ENCODE measurements at places on chromosomes 2 and 18.
A peak's percentile ranks its signal among the peaks of the same experiment; 100 is the strongest.

DNA sequence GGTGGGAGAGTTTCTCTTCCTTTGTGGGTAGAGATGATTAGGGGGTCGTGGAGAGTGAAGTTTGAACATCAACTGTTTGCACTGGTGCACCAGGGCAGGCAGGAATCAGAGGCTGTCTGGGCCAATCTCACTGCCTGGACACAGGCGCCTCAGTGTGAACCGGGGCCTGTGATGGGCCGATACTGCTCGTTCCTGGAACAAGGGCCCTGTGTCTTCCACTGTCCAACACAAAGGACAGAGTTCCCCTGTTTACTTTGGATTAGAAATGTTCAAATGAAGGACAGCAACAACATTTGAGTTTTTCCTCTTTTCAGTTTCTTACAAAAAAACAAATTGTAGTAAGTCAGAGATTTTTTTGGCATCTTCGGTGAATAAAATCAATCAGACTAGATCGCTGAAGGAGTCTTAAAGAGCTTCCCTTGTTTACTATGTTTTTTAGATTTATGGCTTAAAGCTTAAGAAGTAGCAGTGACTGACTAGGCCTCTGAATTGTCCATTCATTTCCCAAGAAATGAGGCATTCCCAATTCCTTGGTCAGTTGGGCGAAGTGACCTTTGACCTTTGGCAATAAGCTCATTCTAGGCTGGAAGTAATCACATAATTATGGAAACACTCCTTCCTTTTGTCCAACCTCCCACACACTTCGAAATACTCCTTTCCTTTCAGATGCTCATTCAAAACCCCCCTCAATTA, 11.6 kb upstream of the TGFA start:
- DNase-seq, result no peak

GRCh38 chr18:79818631-79819030, 20.9 kb downstream of the KCNG2 start:
- no peak for DNase-seq

DNA sequence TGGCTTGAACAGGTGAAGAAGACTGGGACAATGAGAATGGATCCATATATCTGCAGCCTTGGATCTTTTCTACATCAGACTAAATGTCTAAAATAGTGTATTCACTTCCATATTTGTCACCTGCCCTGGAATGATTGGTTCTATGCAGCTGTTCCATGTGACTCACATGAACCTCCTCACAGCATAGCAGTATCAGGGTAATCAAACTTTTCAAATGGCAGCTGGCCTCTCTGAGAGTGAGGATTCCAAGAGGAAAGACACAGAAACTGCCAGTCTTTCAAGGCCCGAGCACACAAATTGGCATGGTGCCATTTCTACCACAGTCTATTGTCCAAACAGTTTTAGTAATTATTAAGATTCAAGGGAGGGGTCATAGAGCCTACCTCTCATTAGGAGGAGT, 859.3 kb downstream of the BCL11A start:
- DNase-seq, result no peak

GRCh38 chr18:54480616-54481015, 110.4 kb upstream of the DYNAP start:
- DNase-seq, result no peak

GRCh38 chr2:61419570-61419969, 51.3 kb downstream of the USP34 start:
- no peak for DNase-seq

GRCh38 chr2:69554981-69555380, 88.6 kb downstream of the AAK1 start:
- DNase-seq, result no peak

- no peak for DNase-seq
Observed at GRCh38 chr2:70646420-70646818, 92.8 kb upstream of the TGFA start.

DNA sequence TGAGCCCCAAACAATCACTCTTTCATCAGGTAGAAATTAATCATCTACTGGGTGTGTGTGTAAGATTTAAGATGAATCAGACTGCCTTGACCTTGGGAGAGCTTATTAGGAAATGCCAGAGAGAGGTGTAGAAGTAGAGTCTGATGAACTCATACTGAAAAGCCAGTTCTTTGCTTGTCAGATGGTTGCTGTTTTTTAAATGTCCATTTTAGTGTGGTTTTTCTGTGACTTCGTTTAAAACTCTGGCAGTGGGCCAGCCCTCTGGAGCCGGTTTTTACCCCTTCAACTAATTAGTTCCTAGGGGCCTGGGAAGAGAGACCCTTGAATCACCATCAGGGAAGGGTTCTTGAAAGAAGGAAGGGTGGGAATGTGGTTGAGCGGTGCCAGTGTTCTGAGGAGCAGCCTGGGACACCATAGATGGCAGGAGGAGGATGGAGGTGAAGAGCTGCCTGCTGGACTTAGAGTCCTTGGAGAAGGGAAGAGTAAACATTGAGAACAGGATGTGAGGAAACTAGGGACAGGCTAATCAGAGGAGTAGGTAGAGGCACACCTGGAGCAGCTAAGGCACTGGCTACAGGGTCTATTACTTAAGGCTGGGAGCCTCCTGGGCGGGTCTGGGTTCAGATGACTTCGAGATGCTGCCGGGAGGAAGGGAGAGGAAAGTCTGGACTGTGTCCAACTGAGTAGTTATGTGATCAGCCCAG, 66.1 kb downstream of the LRRFIP1 start:
- no peak for DNase-seq

DNA sequence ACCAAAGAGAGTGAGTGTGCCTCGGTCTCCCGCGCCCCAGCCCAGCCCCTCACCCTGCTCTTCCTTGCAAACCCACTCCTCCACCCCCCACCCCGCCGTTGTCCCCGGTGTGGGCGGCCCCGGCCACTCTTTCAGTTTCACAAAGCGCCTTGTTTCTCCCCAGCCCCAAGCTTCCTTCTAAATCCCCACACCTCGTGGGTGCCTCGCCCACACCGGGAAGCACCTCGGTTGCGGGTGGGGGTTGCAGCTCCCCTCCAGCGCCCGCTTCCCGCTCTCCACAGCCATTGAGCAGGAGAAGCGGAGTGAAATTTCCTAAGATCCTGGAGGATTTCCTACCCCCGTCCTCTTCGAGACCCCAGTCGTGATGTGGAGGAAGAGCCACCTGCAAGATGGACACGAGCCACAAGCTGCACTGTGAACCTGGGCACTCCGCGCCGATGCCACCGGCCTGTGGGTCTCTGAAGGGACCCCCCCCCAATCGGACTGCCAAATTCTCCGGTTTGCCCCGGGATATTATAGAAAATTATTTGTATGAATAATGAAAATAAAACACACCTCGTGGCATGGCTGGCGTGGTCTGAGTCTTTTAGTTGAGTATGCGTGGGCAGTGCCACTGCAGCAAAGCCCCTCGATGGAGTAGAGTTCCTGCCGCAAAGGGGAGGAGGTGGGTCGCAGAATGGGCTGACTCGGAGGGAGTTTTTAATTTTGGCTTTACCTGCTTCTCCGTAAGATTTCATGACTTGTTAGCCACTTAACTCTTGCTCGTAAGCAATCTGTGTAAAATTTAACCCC, 848 bp downstream of the TMSB10 start:
- no peak for DNase-seq

- no peak for DNase-seq
Observed at GRCh38 chr2:228378696-228379425, 197.4 kb upstream of the SPHKAP start.

DNA sequence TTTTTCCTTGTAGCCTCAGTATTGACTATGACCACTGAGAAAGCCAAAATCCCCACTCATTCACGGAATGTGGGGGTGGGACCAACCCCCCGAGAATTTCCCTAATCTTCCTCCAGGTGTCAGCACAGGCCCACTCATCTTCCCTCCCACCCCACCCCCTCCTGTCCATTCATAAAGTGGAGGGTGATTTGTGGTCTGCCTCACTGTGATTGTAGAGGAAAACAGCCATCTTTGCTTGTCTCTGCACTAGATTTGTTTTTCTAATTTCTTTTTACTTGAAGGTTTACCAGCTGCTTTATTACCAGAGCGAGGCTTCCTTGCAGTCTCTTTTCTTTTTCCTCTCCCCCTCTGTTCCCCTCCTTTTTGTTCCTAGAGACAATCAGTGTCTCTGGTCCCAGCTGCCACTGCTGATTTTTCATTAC, 171.8 kb downstream of the ICOS start:
- peak; percentile 17 for DNase-seq

- DNase-seq, result no peak
Observed at GRCh38 chr2:98335271-98335670, 11.0 kb upstream of the CNGA3 start.

GRCh38 chr18:48766487-48766886, 184.3 kb downstream of the SMAD7 start:
- no peak for DNase-seq

- no peak for DNase-seq
Observed at GRCh38 chr2:48233005-48233404, 296.9 kb upstream of the STON1 start.

GRCh38 chr2:138600732-138601457, 99.3 kb downstream of the SPOPL start:
- DNase-seq, result no peak

- no peak for DNase-seq
Observed at GRCh38 chr2:143397884-143398614, 268.8 kb downstream of the ARHGAP15 start.

DNA sequence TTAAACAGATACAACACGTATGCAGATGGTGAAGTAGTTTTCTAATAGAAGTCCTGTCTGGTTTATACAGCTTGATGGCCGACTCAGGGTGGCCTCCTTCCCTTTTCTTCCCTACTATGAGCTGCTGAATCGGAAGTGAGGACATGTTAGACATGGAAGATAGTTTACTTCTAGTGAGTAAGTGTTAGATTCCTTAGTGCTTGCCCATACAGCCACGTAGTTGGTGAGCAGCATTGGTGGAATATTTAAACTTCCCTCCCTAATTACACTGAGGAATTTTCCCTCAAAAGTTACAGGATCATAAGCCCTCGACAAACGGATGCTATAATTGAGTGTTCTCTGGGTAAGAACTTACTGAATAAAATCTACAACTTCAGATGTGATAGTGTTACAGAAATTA, 52.1 kb downstream of the RHBDD1 start:
- DNase-seq, result no peak

DNA sequence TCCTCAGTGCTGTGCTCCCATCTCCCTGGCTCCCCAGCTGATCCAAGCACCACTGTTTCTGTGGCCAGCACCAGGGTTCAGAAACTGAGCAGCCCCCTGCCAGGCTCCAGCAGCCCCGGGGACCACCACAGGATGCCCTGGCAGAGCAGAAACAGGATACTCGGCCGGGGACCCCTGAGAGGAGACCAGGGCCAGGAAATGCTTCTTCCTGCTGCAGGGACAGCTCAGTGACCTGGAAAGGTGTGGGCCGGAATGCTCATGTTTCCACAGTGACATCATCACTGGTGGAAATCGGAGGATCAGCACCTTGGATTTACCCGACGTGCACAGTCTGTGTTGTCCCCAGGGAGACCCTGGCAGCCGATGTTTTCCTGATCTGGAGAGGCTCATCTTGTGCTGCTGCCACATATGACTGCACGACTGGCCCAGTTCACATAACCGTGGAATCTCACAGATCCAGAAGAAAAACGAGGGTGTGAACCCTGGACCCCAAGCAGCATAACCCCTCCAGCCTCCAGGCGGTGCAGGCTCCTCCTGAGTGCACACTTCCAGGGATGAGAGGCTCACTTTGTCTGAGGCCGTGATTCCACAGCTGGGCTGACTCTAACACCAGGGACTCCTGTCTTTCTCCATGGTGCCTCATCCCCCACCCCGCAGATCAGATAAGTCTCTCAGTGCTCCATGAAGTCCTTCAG, 58.0 kb downstream of the DDX1 start:
- no peak for DNase-seq

DNA sequence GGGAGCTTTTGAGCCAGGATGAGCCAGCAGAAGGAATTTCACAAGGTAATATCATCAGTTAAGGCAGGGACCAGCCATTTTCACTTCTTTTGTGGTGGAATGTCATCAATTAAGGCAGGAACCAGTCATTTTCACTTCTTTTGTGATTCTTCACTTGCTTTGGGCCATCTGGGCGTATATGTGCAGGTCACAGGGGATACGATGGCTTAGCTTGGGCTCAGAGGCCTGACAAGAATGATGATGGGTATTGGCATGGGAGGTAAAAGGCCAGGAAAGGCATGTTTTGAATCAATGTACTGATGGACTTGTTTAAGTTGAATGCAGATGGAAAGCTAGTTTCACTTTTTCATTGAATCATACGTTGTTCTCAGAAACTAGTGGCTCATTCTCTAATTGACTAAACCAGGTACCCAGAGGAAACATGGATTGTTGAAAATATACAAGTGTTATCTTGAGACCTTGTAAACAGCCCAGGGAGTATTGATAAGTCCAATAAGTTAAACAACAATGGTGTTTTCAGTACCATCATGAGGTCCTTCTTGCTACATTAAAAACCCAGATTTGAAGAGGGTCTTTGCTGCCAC, 1672.5 kb upstream of the DDX18 start:
- DNase-seq, result no peak

DNA sequence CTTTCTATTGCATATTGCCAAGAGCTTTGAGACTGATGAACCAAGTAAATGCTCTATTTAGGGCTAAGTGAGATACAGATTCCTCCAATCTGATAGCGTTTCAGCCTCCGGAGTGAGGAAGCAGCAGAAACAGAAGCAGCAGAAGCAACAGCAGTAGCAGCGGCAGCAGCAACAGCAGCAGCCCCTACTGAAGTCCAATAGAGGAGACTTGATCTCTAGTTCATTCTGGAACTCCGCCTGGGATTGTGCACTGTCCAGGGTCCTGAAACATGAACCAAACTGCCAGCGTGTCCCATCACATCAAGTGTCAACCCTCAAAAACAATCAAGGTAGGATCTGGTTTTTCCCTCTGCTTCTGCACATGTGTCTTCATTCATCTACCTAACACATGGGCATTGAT, at the start of gene DPP10:
Gene DPP10, plus strand, starts transcription at position 132 of the 400 bp plus-strand sequence.
- no peak for DNase-seq

- no peak for DNase-seq
Observed at GRCh38 chr2:119697290-119698020, 18.5 kb downstream of the TMEM177 start.

GRCh38 chr2:66343259-66343658, 91.7 kb upstream of the MEIS1 start:
- DNase-seq, result no peak

GRCh38 chr2:154161286-154161685, 289.6 kb downstream of the GALNT13 start:
- no peak for DNase-seq

DNA sequence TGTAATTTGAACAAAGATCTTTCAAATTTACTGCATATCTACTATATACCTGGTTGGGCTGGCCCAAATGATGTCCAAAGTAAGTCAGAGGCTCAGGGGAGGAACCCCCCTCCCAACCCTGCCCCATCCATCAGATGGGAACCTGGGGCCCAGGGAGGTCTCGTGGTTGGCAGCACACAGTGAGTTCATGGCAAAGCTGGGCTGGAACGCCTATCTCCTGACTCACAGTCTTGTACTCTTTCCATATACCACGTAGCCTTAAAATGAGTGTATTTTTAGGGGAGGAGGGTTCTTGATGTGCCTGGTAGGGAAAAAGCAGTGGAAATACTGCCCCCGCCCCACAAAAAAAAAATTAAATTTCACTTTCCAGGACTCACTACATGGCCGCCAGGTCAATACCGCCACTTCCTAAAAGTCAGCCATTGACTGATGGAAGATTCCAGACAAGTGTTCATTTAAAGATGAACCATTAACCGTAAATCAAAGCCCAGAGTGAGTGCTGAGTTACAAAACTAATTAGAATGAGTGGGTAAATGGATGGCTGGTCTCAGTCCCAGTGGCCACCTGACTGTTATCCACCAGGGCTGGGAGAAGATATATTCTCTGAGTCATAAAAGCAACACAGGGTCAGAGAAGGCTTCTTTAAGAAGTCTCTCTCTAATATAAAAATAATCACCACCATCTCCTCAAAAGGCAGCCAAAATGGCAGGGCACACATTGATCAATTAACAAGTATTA, 80.5 kb downstream of the ZBTB7C start:
- DNase-seq, result no peak
